K562 (cell line): ENCODE measurements at places on chromosomes 3 and 15. TPM values are rescaled to one million over a fixed set of nuclear protein-coding genes. Genes with fewer than 3 reads are reported as not detected.
A peak's percentile ranks its signal among the peaks of the same experiment; 100 is the strongest.

DNA sequence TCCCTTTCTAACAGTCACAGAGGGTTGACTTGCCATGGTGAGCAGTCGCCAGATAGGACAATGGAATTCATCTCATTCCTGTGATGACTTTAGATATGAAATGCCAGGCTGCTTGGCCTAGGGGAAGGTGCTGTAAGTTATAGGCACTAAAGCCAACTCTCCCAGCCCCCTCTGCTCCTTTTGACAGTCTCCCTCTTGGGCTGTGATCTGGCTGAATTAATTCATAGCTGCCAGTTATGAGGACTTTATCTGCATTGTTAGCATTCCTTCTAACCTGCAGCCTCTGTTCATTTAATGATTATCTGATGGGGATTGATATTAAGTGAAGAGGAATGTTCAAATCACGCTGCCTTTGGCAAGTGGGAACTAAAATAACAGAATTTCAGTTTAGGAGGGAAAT, 427.1 kb upstream of the RASGRP1 start:
- DNase-seq: no peak
- H3K4me1 ChIP-seq: no peaks in the 10 kb centered on the region
- H3K27ac ChIP-seq: no peak overlapping the region
- no peak overlapping the region for H3K4me3 ChIP-seq

DNA sequence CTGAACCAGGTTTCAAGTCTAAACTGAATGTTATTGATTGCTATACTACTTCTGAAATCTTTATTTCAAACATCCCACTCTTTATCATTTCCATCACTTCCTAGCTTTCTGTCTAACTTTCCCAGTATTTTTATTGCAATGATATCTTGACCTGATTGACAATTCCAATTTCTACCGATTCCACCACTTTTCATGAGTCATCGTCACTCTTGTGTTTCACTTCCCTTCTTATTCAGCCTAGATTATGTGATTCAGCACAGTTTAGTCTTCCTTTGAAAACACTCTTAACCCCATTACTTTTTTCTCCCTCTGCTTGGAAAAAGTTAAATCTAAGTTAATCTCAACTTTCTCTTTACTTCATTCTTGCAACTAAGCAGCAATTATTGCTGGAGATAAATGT, 62.6 kb downstream of the SLC7A14 start:
- H3K4me3 ChIP-seq: no peak overlapping the region
- H3K27ac ChIP-seq: no peak overlapping the region
- no peaks in the 10 kb centered on the region for H3K4me1 ChIP-seq
- H3K36me3 ChIP-seq: no peaks in the 10 kb centered on the region
- no peaks in the 10 kb centered on the region for H3K27me3 ChIP-seq
- DNase-seq: peak; percentile 24

DNA sequence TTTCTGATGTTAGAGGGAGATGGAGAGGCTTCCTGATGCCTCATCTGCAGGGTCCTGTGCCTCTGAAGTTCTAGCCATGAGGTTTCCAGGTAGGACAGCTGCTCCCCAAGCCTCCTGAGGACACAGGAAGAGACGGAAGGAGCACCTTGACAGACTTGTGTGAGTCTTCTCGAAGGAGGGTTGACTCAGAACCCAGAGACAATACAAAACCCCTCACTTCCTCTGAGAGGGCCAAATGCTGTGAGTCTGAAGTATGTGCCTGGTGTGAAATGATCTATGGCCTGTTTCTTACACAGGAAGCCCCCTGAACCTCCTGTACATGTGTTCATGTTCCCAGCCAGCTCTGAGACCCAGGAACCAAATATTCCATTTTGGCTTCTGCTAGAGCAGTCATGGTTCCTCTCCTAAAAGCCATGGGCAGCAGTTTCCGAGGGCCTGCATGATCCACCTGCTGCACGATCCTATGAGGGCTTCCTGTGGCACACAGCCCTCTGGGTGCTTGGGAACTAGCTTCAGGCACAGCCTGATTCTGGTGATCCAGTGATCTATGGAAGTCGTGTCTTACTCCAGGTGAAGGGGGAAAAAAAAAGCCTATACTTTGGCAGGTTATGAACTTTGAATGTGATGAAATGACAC, 62.2 kb downstream of the AAGAB start:
- peaks cover 60% of the 10 kb centered on the region for H3K36me3 ChIP-seq
- H3K4me3 ChIP-seq: no peak overlapping the region
- H3K27ac ChIP-seq: no peak overlapping the region
- H3K27me3 ChIP-seq: no peaks in the 10 kb centered on the region

- H3K36me3 ChIP-seq: no peaks in the 10 kb centered on the region
- H3K4me1 ChIP-seq: no peaks in the 10 kb centered on the region
- H3K4me3 ChIP-seq: no peak overlapping the region
- H3K27me3 ChIP-seq: no peaks in the 10 kb centered on the region
- DNase-seq: no peak
Measured at GRCh38 chr3:189727898-189728297, 96.7 kb downstream of the TP63 start.

DNA sequence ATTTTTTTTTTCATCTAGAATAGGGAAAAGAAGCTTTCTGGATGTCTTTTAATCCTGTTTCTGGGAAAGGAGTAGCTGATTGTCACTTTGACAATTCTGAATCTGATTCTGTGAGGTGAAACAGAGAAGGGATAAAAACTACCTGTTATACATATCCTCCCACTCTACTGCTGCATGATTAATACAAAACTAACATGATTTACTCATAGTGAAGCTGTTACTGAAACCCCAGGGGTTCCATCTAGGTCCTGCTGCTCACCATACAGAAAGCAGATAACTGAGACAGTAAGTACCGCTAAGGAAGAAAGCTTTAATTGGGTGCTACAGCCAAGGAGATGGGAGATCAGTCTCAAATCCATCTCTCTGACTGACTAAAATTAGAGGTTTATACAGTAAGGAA, 610.9 kb upstream of the ALCAM start:
- H3K4me3 ChIP-seq: no peak overlapping the region
- H3K36me3 ChIP-seq: no peaks in the 10 kb centered on the region
- no peaks in the 10 kb centered on the region for H3K27me3 ChIP-seq
- no peak for DNase-seq
- H3K27ac ChIP-seq: no peak overlapping the region

DNA sequence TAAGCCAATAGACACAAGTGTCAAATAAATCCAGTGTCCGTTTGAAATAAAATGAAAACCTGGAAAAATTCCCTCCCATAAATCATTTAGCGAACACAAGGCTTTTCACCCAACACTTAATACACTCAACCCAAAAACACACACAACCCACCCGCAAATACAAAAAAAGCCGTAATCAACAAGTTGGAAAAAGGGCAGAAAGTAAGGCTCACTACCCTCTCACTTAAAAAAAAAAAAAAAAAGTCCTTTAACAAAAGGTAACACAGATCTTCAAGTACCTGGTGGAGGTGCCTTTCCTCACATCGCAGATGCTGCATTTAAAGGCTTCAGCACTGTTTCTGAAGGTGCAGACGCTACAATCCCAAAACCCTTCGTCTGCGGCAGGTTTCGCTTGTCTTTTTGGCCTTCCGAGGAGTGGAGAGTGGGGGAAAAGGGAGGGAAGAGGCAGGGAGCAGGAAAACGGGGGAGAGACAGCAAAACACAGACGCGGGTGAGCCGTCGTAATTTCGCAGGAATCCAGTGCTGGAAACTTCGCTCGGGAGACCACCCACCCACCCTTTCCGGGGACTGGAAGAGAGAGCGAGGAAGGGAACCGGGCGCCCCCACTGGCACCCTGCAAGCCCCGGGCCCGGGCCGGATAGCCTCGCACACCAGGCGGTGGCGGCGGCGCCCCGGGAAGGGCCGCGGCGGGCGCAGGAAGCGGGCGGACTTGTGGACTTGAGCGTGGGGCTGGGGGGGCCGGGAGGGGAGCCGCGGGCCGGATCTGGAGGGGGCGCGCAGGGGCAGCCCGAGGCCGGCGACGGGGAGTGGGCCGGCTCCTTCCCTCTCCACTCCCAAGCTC, 401.8 kb downstream of the SHQ1 start:
- DNase-seq: no peak
- H3K27me3 ChIP-seq: no peaks in the 10 kb centered on the region
- H3K36me3 ChIP-seq: peaks cover 22% of the 10 kb centered on the region
- H3K4me1 ChIP-seq: peaks cover 37% of the 10 kb centered on the region

GRCh38 chr3:94009608-94010007, 18.8 kb downstream of the STX19 start:
- no peak overlapping the region for H3K27ac ChIP-seq
- no peaks in the 10 kb centered on the region for H3K4me1 ChIP-seq
- no peak for DNase-seq
- no peak overlapping the region for H3K4me3 ChIP-seq

DNA sequence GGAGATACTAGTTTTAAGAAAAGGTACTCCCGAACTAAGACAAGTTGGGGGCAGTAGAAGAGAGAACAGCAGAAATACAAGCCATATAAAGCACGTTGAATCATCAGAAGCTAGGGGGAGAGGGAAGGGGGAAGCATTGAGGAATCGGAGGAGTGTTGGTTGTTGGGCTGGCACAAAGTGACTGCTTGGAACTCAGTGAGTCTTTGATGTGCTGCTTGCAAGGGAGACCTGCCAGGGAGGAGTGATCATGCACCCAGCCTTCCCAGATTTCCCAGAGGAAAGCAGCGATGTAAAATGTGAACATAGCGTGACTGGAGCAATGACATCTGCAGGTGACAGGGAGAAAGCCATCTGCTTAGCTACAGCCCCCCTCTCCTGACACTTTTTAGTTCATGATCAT, 192.4 kb upstream of the IL12A start:
- no peak overlapping the region for H3K4me3 ChIP-seq
- H3K27me3 ChIP-seq: no peaks in the 10 kb centered on the region
- no peak for DNase-seq

DNA sequence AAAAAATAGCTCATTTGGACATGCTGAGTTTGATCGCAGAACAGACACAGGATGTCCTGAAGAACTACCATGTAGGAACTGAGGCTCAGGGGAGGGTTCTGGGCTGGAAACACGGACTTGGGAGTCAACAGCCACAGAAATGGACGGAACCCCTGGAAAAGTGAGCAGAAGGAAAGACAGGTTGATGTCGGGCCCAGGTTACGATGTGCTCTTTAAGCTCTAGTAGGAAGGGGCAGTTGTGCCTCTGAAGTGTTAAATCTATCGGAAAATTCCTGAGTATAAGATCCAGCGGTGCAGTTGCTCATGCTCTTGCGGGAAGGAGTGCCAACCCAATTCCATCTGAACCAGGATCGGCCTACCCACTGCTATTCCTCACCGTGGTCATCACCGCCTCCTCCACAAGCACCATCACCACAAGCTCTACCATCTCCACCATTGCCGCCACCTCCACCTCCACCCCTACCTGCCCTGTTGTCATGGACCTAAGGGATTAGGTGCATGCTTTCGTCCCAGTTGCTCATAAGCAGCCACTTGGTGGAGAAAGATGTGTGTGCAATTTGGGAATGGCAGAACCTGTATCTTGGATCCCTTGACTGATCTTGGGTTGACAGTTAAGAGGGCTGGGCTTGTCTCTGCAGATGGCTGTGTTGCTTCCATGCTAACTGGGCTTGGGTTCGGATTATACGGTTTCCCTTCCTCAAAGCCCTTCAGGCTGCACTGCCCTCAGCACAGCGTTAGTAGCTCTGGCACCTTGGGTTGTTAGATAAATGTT, 108.5 kb downstream of the ASB7 start:
- peaks cover 4% of the 10 kb centered on the region; the same call in 1 of the 3 replicates for H3K27me3 ChIP-seq
- H3K4me1 ChIP-seq: no peaks in the 10 kb centered on the region
- no peak overlapping the region for H3K4me3 ChIP-seq
- H3K36me3 ChIP-seq: no peaks in the 10 kb centered on the region
- no peak for DNase-seq

DNA sequence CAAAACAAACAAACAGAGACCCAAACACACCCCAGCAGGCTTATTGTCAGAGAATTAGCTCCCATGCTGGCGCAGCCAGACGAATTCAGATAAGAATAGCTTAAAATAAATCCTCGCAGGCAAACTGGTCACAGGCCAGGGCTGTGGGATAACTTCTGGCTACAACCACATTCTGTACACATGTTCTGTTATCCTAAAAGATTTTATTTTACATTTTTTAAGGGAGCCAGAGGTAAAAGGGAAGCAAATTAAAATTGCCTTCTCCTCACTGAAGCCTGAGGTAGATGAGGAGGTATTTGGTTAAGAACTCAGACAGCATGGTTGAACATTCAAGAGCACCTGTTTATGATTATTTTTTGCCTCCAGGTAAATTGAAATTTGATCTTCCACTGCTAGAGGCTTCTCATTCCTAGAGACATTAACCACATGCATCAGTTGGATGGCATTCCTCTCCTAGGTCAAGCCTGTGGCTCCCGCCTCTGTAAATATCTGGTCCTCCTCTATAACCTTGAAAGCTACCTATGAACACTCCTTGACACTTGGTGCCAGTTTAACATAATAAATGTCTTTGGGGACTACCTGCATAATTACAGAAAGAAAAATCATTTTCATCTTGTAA, 190.3 kb downstream of the SATB1 start:
- no peak overlapping the region for H3K4me3 ChIP-seq
- no peaks in the 10 kb centered on the region for H3K4me1 ChIP-seq
- H3K27me3 ChIP-seq: no peaks in the 10 kb centered on the region
- H3K27ac ChIP-seq: no peak overlapping the region
- no peak for DNase-seq

GRCh38 chr15:37931868-37932267, 2.6 kb upstream of the TMCO5A start:
- no peaks in the 10 kb centered on the region for H3K36me3 ChIP-seq
- H3K27me3 ChIP-seq: no peaks in the 10 kb centered on the region
- no peak overlapping the region for H3K4me3 ChIP-seq

GRCh38 chr3:22322861-22323260, 571.9 kb upstream of the ZNF385D start:
- no peaks in the 10 kb centered on the region for H3K36me3 ChIP-seq
- H3K27ac ChIP-seq: no peak overlapping the region
- no peaks in the 10 kb centered on the region for H3K4me1 ChIP-seq
- no peak overlapping the region for H3K4me3 ChIP-seq
- H3K27me3 ChIP-seq: no peaks in the 10 kb centered on the region

- H3K4me3 ChIP-seq: no peak overlapping the region
- no peak overlapping the region for H3K27ac ChIP-seq
- H3K4me1 ChIP-seq: peaks cover 42% of the 10 kb centered on the region
- no peaks in the 10 kb centered on the region for H3K36me3 ChIP-seq
Measured at GRCh38 chr15:40286061-40286532, 3.2 kb upstream of the ANKRD63 start.

- H3K27ac ChIP-seq: no peak overlapping the region
- H3K4me3 ChIP-seq: no peak overlapping the region
- no peaks in the 10 kb centered on the region for H3K27me3 ChIP-seq
- no peaks in the 10 kb centered on the region for H3K4me1 ChIP-seq
- H3K36me3 ChIP-seq: no peaks in the 10 kb centered on the region
Measured at GRCh38 chr3:167651826-167652225, 1.9 kb downstream of the WDR49 start.

- no peak overlapping the region for H3K27ac ChIP-seq
- H3K4me3 ChIP-seq: no peak overlapping the region
- peaks cover 41% of the 10 kb centered on the region for H3K27me3 ChIP-seq
Measured at GRCh38 chr15:73751511-73751898, 1.6 kb downstream of the INSYN1 start.

The SLC6A20 gene
- polyA plus RNA-seq: not detected in 2 replicates

The THRB gene
- polyA plus RNA-seq: 4.1 and 4.7 TPM in 2 replicates

The GRM7 gene
- not detected in 2 replicates for polyA plus RNA-seq

The TTC23 gene
- polyA plus RNA-seq: 1.7 and 2.5 TPM in 2 replicates

The ATP13A4 gene
- polyA plus RNA-seq: not detected in 2 replicates
